ENCODE measurements at places on chromosomes 16 and 17.

- DNase-seq = no peak
Measured at GRCh38 chr17:81455387-81455786, 57.2 kb downstream of the ACTG1 start.

GRCh38 chr17:28497931-28498330 is 8.2 kb upstream of the FOXN1 start:
- no peak for DNase-seq

- DNase-seq = no peak
Measured at GRCh38 chr16:57165483-57165882, 20.4 kb downstream of the PSME3IP1 start.

DNA sequence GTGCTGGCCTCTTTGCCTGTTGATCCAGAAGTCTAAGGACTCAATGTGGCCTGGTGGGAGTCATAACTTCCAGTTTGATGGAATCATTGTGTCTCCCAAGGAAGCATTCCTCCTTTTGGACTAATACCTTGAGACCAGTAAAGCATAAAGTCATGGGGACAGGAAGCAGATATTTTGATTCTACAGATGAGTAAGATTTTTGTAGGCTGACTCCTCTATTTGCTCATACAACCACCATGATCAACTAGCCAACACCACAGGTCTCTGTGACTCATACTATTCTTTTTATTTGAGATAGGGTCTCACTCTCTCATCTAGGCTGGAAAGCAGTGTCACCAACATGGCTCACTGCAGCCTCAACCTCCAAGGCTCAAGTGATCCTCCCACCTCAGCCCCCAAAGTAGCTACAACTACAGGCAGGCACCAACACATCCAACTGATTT is 6.2 kb downstream of the MT2A start:
- DNase-seq = no peak

DNA sequence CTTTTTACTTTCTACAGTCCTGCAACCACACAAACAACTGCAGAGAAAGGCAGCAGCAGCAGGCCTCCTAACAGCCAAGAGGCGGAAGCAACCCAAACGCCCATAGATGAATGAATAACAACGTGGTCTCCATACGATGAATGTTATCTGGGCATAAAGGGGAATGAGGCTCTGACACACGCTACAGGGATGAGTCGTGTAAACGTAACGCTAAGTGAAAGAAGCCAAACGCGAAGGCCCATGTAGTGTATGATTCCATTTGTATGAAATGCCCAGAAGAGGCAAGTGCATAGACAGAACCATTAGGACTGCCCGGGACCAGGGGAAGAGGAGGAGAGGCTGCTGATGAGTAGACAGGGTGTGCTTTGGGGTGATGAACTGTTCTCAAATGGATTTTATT is 94.8 kb upstream of the DNAH17 start:
- no peak for DNase-seq

- no peak for DNase-seq
Measured at GRCh38 chr17:43584666-43585102, 38.5 kb upstream of the ETV4 start.

DNA sequence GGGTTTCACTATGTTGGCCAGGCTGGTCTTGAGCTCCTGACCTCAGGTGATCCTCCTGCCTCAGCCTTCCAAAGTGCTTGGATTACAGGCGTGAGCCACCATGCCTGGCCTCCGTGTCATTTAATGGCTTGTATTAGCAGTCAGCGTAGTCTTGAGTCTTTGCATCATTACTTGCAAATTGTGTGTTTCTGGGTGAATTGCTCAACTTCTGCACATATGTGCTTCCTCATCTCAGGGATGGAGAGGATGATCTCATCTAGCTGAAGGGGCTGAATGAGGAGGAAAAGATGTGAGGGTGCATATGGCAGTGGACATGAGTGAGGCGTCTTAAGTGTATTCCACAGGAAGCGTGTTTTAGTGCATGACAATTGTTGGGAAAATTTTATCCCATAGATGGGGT is 155.8 kb downstream of the SNX29 start:
- no peak for DNase-seq

GRCh38 chr16:29943846-29944799 is 17.8 kb upstream of the TMEM219 start:
- DNase-seq = no peak

- no peak for DNase-seq
Measured at GRCh38 chr17:75777296-75777922, 7.2 kb upstream of the UNK start.

- DNase-seq = no peak
Measured at GRCh38 chr16:58409316-58409973, 17.2 kb downstream of the GINS3 start.

- no peak for DNase-seq
Measured at GRCh38 chr16:89375686-89376085, 114.7 kb downstream of the ANKRD11 start.

GRCh38 chr17:54749157-54749556 is 151.5 kb upstream of the TOM1L1 start:
- DNase-seq = no peak

DNA sequence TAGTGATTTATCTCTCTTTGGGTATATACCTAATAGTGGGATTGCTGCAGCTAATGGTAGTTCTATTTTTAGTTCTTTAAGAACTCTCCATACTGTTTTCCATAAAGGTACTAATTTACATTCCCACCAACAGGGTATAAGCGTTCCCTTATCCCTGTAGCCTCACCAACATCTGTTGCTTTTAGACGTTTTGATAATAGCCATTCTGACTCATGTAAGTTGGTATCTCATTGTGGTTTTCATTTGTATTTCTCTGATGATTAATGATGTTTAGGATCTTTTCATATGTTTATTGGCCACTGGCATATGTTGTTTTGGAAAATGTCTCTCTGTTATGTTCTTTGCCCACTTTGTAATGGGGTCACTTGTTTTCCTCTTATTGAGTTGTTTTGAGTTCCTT is 88.5 kb upstream of the ZNF267 start:
- DNase-seq = no peak

DNA sequence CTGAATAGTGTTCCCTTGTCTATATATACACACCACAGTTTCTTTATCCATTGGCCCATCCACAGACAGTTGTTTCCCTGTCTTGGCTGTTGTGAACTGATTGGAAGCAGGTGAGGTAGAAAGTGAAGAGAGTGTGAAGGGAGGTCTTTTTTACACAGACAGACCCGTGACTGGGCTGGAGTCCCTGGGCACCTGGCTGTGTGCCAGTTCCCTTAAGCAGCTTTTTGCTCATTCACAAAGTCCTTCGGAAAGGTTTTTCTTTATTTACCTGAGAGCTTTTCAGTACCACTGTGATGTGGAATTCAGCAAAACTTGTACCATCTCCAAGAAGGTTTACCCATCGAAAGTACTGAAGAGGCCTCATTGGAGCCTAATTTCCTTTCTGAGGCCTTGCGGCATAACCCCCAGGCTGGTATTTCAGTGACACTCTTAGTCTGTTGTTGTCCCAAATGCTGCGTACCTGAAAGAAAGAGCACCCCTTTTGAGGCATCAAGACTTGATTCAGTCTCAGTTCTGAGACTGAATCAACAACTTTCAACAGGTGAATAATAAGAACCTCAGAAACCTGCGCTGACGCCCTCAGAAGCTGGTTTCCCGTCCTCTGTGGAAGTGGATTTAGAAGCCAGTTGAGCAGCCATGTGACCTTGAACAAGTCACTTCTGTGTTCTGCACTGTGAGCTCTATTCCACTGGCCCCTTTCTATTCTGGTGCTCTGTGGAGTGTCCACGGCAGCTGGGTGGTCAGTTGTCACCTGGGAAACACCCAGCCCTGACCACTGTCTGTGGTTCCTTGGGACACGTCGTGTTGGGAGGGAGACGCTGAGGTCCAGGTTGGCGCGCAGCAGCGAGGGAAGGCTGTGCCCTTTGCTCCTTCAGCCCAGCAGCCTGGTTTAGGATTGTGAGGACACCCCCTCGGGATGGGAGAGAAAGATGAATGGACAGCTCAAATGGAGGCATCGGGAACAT is 53.9 kb upstream of the CRISPLD2 start:
- DNase-seq = peak; percentile 47

All from CD4-positive, alpha-beta T cell treated with Interleukin-6 for 4 hours (primary cell).